ENCODE measurements at places on chromosomes 1 and 21.

DNA sequence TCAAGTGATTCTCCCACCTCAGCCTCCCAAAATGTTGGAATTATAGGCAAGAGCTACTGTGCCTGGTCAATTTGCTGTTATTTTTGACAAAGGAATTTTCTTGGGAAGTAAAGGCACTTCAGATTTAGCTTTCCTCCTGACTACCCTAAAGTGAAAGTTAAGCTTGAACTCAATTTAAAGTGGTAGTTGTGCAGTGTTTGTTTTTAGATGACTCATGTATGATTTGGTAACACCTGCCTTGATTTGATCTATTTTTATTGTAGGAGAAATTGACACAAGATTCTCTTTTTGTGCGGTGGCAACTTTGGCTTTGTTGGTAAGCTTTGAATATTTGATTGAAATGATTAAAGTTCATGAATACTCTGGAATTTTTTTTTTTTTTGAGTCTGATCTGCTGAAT lies 5.0 kb downstream of the RABGGTB start:
- DNase-seq: no peak

- DNase-seq: peak; percentile 80
Observed at GRCh38 chr1:206663832-206664652, 20.7 kb upstream of the MAPKAPK2 start.

DNA sequence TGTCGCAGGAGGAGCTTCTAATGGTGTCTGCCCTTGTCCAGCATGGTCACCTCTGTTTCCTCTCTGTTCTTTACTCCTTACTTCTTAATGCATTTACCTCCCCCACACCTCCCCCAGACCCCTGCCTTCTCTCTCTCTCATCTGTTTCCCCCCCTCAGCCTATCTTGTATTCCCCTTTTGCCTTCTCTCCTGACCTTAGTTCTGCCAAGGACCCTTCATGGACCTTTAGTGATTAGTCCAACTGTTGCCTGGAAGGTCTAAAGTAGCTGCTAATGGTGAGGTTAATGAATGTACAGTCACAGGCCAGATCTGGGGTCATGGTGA lies 42.3 kb upstream of the PPP2R5A start:
- DNase-seq: no peak

- DNase-seq: no peak
Observed at GRCh38 chr1:2979191-2980072, 41.8 kb upstream of the ACTRT2 start.

DNA sequence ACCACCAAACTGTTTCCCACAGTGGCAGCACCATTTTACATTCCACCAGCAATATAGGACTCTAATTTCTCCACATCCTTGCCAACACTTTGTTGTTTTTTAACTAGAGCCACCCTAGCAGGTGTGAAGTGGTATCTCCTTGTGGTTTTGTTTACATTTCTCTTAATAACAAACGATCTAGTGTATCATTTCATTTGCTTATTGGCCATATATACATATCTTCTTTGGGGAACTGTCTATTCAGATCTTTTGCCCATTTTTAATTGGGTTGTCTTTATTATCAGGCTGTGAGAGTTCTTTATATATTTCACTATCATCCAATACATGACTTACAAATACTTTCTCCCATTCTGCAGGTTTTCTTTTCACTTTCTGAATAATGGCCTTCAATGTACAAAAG lies 18.0 kb downstream of the TRIM33 start:
- DNase-seq: no peak

DNA sequence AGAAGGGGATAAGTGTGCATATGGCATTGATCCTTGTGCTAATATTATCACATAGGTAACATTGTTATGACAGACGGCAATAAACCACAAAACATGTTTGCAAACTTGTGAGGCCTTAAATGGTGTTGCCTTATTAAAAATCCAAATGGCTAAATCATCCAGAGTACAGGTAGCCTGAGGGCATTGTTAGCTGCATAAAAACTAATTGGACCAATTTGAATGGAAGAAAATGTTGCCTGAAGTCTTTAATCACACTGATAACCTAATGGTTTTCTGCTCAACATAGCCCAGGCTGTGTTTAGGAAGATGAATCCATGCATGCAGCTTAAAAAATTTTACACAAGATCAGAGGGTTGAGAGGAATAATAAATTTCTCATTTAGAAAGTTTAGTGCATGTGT lies 19.4 kb upstream of the LRRC53 start:
- DNase-seq: no peak

DNA sequence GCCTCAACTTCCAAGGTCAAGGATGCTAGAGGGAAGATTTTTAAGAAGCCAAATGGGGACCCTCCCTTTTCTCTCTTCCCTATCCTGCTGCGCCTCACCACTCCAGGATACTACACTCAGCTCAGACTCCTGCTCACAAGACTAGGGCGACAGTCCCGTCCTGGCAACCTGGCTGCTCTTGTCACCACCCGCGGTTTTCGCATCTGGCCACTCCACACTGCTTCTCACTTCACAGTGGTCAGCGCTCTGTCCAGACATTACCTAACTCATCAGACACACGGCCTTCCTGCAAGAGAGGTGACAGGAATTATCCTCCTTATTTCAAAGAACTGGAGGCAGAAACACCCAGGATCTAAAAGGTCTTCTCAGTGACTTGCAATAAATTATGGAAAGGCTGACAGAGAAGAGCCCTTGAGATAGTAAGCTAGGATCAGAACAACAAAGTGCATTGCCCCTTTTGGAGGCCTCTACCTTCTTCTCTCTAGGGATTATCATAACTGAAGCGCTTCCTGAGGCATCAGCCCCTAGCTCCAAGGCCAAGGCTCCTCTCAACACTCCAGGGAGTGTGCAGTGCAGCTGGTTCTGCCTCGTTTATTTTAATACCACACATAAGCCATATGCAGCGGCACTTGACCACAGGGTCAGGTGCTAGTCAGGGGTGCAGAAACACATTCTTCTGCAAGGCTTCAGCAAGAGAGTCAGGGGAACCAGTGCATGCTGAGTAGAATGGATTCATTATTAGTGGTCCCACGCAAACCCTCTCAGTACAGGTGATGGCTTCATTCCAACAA lies 41.9 kb downstream of the ASTN1 start:
- DNase-seq: no peak

GRCh38 chr1:84254703-84255238 lies 46.7 kb upstream of the SAMD13 start:
- DNase-seq: no peak

- DNase-seq: no peak
Observed at GRCh38 chr1:8127171-8127641, 101.1 kb upstream of the ERRFI1 start.

DNA sequence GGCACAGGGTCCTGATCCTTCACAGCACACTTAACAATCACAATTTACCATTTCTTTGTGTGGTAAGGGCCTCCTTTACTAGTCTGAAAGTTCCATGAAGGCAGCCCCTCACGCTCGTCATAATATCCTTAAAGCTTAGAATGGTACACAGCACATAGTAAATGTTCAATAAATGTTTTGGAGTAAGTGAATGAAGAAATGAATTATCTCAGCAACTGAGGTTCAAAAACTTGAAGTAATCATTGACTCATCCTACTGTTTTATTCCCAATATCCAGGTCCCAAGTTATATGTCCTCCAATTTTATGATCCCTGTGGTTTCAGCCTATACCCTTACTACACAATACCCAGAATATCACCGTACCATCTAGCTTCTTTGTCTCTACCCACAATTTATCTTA lies 2.2 kb upstream of the C1orf162 start:
- no peak for DNase-seq

GRCh38 chr1:176765608-176766007 lies 302.6 kb downstream of the PAPPA2 start:
- DNase-seq: no peak

- DNase-seq: peak; percentile 86
Observed at GRCh38 chr1:236425031-236425663, 31.1 kb downstream of the EDARADD start.

GRCh38 chr21:26405735-26406361 lies 167.2 kb downstream of the CYYR1 start:
- DNase-seq: no peak

DNA sequence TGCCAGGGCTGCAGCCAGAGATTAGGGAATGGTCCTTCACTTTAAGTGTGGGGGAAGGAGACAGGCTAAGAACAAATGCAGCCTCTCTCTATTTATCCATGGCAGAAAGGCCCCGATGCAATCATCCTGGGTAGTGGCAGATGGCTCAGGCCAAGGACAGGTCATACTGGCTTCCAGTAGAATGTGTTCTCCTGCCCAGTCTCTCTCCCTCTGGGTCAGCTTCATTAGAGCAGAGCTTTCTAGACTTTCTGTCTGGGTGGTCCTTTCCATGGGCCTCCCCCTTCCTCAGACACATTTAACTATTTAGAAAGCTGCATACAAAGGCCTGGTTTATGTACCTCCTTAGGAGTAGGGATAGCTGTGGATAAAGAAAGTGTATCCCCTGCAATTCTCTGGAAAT lies 4.8 kb upstream of the PTCH2 start:
- DNase-seq: no peak

Measured in GM13976 (cell line).